Pancreas (tissue), 10 donors: ENCODE measurements at places on chromosomes 3 and 15. TPM values are rescaled to one million over a fixed set of nuclear protein-coding genes. Genes with fewer than 3 reads are reported as not detected.

The KBTBD8 gene
- 0.60 TPM for total RNA-seq

The DPPA2 gene
- total RNA-seq: not detected

The ISLR2 gene
- total RNA-seq: 0.26 TPM

- no peaks in the 10 kb centered on the region for H3K36me3 ChIP-seq
- no peaks in the 10 kb centered on the region for H3K27me3 ChIP-seq
- H3K4me1 ChIP-seq: no peaks in the 10 kb centered on the region
- no peak overlapping the region for H3K27ac ChIP-seq
Measured at GRCh38 chr3:179474480-179474879, 23.2 kb upstream of the GNB4 start.

DNA sequence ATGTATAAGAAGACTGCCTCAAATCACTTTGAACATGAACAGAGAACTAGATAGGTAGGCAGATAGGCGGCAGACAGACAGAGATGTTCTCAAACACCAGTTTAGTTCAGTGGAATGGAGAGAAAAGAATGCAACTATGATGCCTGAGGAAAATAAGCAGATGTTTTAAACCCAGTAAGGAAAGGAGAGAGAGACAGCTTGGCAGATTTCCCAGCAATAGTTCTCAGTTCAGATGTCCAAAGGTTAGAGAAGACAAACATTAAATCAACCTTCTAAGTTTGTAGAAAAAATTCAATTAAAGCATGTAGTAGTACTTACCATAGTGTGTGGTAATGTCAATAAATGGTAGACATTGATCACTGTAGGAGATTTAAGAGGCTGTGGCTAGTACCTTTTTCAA, 209.6 kb upstream of the PFN2 start:
- peak overlapping the region; percentile 23 for H3K27ac ChIP-seq
- no peaks in the 10 kb centered on the region for H3K27me3 ChIP-seq
- no peak overlapping the region for H3K4me3 ChIP-seq
- H3K36me3 ChIP-seq: no peaks in the 10 kb centered on the region

DNA sequence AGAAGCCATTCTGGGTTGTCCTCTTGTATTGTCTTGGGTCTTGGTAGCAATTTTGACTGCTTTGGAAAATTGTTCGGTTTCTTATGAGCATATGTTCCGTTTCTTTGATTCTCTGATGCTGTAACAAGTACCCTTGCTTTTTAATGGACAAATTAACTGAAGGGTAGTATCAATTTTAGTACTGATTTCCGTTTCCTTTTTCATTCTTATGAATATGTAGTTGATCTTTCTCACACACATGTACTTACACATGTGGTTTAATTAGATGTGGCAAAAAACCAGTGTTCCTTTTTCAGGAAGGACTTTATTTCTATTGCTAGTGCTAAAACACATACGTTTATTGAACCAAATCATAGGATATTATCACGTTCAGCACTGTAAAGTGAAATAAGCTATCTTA, 119.1 kb downstream of the TCF12 start:
- H3K36me3 ChIP-seq: no peaks in the 10 kb centered on the region
- H3K27ac ChIP-seq: no peak overlapping the region
- peaks cover 12% of the 10 kb centered on the region for H3K4me1 ChIP-seq

DNA sequence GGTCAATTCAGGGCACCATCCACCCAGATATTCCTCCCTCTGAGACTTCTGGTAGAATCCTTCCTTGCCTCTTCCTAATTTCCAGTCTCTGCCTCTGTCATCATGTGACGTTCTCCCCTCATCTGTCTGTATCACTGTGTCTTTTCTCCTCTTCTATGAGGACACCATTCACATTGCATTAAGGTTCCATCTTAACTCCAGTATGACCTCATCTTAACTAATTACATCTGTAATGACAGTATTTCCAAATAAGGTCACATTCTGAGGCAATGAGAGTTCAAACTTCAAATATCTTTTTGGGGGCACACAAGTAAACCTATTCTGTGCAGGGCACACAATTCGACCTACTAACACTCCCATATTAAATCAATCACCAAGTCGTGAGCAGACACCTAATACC, 169.7 kb downstream of the FHIT start:
- no peak overlapping the region for H3K27ac ChIP-seq
- H3K36me3 ChIP-seq: no peaks in the 10 kb centered on the region
- no peaks in the 10 kb centered on the region for H3K4me1 ChIP-seq
- no peak overlapping the region for H3K4me3 ChIP-seq
- DNase-seq: no peak

DNA sequence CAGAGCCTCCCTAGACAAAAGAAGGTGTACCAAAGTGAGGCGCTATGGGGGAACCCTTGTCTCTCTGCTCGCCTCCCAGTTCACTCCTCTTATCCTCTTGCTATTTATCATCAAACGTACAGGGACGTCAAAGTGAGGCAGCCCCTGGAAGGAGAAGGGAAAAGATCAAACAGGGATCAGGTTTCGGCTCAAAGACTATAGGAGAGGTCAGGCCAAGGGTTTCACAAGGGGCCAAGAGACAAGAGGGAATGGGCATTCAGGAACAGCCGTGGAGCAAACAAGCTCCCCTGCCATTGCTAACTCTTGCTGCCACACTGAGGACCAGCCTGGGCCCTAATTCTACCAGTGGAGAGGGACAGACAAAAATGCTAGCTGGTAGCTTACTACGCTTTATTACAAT, 168.7 kb downstream of the GREM1 start:
- no peak for DNase-seq
- H3K4me3 ChIP-seq: no peak overlapping the region
- no peaks in the 10 kb centered on the region for H3K4me1 ChIP-seq
- H3K27ac ChIP-seq: no peak overlapping the region

GRCh38 chr3:143956838-143957237, 14.8 kb upstream of the DIPK2A start:
- no peaks in the 10 kb centered on the region for H3K27me3 ChIP-seq
- DNase-seq: no peak
- no peak overlapping the region for H3K27ac ChIP-seq
- no peaks in the 10 kb centered on the region for H3K36me3 ChIP-seq

DNA sequence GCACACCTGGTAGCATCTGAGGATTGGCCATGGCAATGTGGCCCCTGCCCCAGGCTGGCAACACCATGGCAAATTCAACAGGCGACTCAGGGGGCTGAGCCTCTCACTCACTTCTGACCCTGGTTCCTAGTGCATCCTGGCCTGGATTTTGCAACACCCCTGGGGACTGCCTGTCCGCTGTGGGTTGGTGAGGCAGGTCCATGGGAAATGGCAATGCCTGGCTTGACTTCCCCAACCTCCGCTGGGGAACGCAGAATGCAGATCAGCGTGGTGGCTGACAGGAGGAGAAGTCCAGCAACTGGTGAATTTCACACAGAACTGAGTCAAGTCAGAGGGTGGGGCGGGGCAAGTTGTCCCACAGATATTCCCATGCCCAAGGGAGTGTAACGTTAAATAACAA, 3.9 kb upstream of the PSTPIP1 start:
- H3K27me3 ChIP-seq: no peaks in the 10 kb centered on the region
- H3K4me1 ChIP-seq: no peaks in the 10 kb centered on the region
- H3K27ac ChIP-seq: no peak overlapping the region
- H3K4me3 ChIP-seq: no peak overlapping the region

- H3K4me3 ChIP-seq: no peak overlapping the region
- H3K36me3 ChIP-seq: no peaks in the 10 kb centered on the region
- no peaks in the 10 kb centered on the region for H3K27me3 ChIP-seq
- DNase-seq: no peak
Measured at GRCh38 chr15:31219221-31219620, 107.4 kb upstream of the KLF13 start.
